ENCODE measurements at places on chromosomes 2 and 18.

DNA sequence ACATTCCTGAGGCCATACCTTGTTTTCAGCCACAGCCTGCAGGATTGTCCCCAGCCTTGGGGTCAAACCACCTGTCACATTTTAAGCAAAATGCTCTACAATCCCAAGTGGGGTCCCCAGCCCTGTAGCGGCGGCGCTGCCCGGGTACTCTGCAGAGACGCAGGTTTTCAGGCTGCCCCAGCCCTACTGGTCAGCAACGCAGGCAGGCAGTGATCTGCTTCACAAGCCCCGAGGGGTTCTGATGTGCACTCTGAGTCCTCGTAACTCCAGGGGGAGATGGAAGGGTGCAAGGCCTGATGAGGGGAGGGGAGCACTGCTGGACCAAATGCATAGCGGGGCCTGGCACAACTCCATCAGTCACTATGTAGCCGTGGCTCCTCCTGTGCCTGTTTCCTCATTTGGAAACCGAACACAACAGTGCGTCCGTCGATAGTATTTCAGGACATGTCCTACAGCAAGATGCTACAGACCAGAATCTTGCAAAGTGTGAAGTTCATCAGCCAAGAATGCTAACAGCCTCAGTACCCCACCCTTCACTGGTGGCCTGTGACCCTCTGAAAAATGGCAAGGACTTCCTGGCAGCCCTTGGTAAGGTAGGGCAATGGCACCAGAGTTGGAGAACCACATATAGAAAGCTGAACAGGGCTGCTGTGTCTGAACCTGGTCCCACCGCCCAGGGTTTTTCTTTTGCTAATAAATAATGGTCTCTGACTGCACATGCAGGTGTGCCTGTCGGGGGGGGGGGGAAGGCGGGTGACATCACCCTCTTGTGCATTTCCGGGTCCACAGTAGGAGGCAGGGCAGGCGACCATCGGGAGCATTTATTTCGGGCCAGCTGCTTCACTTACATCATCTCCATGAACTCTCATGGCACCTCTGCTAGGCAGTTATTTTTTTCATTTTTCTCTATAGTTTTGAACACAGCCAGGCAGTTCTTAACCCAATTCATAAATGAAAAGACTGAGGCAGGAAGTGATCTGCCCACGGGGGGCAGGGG lies 50.6 kb upstream of the TFCP2L1 start:
- DNase-seq: no peak

GRCh38 chr18:72652990-72653593 lies 109.0 kb upstream of the CBLN2 start:
- DNase-seq: peak; percentile 0

DNA sequence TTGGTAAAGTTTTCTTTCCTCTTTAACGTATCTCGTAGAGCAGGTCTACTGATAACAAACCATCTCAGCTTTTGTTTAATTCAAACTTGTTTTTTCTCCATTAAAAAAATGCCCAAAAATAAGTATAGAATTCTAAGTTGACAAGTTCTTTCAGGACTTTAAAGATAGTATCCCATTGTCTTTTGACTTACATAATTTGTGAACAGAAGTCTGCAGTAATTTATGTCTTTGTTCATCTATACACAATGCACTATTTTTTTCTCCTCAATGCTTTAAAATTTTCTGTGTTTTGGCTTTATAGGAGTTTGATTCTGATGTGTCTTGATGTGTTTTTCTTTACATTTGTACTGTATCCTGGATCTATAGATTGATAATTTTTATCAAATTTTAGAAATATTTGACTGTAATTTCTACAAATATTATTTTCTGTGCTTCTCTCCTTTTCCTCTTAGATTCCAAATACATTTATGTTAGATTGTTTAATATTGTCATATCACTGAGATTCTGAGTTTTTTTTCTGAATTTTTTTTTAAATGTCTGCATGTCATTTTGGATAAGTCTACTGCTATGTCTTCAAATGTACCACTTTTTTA lies 143.3 kb downstream of the FTCDNL1 start:
- DNase-seq: peak; percentile 3

DNA sequence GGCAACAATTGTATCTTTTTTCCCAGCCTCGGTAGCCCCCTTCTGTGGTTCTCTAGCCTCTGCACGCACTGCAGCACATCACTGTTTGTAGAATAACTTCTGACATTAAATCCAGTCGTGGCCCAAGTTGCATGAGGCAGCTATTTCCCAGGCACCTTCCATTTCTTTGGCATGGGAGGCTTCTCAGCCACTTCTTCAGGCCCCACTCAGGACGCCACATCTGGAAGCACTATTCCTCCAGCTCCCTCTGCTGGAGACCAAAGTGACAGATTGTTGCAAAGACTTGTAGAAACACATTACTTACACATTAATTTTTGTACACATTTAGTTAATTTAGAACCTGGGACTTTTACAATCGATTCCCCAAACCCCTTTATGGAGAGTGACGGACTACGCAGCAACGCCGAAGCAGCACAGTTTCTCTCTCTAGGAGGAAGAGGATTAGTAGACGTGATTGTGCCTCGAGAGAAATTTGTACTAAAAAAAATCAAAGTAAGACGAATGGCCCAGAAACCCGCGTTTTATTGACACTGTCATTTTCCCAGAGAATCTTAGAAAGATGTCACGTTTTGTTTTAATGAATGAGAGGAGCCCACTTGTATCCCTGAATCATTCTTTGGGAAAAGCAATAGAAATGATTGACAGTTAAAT lies 57.8 kb upstream of the RGPD5 start:
- DNase-seq: peak; percentile 59

GRCh38 chr18:28382215-28382879 lies 205.4 kb upstream of the CDH2 start:
- DNase-seq: no peak

- no peak for DNase-seq
Observed at GRCh38 chr2:71668326-71669057, 215.1 kb downstream of the DYSF start.

- no peak for DNase-seq
Observed at GRCh38 chr2:43941966-43942365, 53.8 kb downstream of the LRPPRC start.

DNA sequence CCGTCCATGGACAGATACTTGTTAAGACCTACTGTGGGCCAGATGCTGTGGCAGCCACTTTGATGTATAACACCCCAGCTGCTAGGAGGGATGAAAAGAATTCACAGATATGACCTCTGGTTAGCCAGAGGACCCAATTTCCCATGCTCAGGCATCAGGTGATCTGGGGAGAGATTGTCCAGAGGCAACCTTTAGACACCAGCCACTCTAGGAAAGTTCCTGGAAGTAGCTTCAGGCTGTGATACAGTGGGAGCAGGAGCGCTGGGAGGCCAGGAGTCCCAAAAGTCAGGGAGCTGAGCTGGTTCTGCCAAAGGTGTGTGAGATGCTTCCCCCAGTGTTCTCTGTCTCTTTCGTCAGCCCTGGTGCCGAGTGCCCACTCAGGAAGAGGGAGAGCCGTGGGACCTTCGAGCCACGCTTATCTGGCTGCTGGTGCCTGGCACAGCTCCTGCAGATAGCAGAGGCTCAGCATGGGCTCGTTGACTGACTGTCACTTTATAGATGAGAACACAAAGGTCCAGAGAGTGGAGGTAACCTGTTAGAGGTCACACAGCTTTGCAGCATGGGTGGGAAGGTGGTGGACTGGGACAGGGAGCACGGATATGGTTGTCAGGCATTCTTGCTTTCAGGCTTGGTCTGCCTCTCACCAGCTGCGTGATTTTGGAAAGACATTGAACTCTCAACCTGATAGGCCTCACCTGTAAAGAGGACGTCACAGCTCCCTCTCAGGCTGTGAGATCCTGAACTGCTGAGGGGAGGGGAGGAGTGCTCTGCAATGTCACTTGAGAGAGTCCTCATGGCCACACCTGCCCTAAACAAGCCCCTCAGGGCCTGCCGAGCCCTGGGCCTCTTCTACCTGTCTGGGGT lies 7.8 kb upstream of the RALB start:
- DNase-seq: no peak

DNA sequence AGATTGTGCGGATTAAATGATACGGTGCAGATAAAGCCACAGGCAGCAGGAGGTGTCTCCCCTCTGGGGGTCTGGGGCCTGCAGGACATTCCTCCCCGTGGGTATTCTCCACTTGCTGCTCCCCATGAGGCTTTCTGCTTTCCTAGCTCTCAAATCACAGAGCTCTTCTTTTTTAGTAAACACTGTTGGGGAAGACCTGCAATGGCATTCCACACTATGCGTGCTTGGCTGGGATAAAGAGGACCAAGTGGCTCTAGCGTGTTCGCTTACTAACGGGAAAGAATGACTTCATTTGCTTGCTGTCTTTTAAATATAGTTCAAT lies 146.5 kb downstream of the DDX1 start:
- no peak for DNase-seq

GRCh38 chr2:240141736-240142135 lies 1.3 kb upstream of the OTOS start:
- no peak for DNase-seq

GRCh38 chr2:101197215-101197745 lies 46.1 kb upstream of the TBC1D8 start:
- no peak for DNase-seq

DNA sequence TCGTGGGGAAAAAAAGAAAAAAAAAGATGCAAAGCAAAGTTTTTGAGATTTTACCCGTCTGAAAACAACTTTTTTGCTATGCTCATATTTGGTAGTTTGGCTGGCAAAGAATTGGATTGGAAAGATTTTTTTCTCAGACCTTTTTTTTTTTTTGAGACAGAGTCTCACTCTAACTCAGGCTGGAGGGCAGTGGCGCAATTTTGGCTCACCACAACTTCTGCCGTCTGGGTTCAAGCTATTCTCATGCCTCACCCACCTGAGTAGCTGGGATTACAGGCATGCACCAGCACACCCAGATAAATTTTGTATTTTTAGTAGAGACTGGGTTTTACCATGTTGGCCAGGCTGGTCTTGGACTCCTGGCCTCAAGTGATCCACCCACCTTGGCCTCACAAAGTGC lies 56.3 kb upstream of the TANC1 start:
- DNase-seq: no peak

GRCh38 chr18:80103231-80103630 lies 5.8 kb upstream of the ADNP2 start:
- DNase-seq: peak; percentile 53

DNA sequence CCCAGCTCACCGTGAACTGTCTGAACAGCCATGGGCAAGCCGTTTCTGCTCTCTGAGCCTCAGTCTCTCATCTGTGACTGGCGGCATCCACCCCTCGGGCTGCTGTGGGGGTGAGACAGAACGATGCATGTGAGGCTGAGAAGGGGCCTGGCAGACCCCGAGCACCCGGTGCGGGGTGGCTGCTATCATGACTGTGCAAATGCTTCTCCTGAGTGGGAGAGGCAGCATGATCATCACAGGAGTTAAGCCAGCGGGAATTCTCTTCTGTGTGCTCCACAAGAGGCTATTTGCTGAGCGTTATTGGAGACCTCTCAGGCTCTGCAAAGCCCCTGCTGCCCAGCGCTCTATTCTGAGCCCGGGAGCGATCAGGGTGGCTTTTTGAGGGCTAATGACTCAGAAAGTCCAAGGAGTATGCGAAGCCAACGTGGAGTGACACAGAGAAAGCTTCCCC lies 45.8 kb upstream of the ID2 start:
- peak; percentile 58 for DNase-seq

DNA sequence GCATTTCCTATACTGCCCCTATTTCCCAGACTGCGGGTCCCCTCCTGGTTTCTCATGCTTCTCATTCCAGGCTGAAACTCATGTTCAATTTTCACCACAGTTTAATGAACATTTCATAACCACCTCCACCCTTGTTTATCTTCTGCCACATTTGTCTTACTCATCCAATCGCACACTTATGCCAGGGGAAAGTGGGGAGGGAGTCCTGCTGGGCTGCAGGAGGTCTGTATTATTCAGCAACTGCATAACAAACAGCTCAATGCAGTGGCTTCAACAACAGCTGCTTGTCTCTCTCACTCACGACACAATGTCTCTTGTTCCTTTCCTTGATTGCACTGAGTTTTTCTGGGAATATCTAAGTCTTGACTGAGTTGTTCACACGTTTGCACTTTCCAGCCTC lies 106.0 kb downstream of the ZNF519 start:
- DNase-seq: no peak

GRCh38 chr2:55408918-55409868 lies 10.5 kb downstream of the CCDC88A start:
- peak; percentile 61 for DNase-seq

DNA sequence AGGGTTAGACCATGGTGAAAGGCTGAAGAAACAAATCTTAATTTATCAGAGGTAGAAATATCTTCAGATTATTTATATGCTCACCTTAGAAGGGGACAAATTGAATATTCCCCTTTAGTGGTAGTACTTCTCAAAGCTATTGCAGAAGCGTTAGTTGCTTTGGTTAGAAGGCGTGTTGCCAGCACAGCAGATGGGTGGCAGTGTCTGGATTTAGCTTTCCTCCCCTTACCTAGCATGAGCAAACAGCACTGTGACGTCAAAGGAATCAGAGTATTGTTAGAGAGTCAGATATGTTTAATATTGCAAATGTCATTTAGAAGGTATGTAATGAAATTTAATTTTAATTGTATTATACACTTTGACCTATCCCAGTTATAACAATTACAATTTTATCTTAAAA lies 27.2 kb upstream of the GALR1 start:
- no peak for DNase-seq

- no peak for DNase-seq
Observed at GRCh38 chr2:229734410-229734809, 20.1 kb upstream of the DNER start.

DNA sequence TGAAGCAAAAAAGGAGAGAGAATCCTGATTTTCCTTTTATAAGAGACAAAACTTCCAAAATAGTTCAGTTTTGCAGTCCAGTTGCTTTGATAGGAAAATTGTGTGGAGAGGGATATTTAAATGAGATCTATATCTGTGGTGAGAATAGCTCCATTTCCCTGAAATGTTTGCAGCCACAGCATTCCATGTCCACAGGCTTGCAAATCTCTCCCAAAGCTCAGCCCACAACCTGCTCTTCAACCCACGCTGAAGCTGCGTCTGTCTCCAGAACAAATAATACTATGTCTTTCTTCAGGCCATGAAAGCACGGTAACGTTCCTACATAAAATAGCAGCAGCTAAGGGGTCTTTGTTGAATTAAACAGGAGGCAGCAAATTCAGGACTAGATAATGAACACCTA lies 31.8 kb downstream of the TMEM17 start:
- peak; percentile 51 for DNase-seq

DNA sequence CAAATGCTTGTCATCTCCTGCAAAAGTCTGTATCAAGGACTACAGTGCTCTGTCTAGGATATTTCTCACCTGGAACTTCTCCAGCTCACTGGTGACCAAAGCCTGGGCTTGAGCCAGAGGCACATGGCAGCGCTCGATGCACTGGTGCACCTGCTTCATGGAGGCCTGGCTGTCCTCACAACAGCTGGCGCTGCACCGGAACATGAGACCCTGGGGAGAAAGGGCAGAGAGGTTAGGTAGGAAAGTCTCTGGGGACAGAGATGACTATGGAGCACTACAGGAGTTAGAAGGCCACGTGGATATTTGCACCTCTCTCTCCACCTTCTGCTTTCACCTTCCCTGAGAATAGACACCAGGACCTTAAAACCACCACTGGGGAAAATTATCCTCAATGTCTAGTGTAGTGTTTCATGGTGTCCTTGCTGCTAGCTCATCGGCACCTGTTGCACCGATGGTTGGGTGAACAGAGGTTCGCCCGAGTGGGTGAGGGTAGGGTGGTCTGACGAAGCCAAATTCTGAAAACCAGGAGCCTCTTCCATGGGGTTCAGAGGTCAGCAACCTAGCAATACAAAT lies 1.0 kb downstream of the FAM136A start:
- DNase-seq: no peak

- DNase-seq: peak; percentile 35
Observed at GRCh38 chr18:27996801-27997272, 180.1 kb downstream of the CDH2 start.

- DNase-seq: peak; percentile 55
Observed at GRCh38 chr2:46014911-46015654, 282.1 kb upstream of the EPAS1 start.

GRCh38 chr2:105418522-105418921 lies 19.7 kb upstream of the FHL2 start:
- no peak for DNase-seq

All from amniotic epithelial cell (primary cell).